Right ventricle myocardium inferior (tissue), 1 donor: ENCODE measurements at places on chromosomes 7 and 10. TPM values are rescaled to one million over a fixed set of nuclear protein-coding genes. Genes with fewer than 3 reads are reported as not detected.

FRMD4A gene
- total RNA-seq = 42.3 TPM

VENTX gene
- total RNA-seq = 0.54 TPM

KIAA1549 gene
- 1.8 TPM for total RNA-seq

DNA sequence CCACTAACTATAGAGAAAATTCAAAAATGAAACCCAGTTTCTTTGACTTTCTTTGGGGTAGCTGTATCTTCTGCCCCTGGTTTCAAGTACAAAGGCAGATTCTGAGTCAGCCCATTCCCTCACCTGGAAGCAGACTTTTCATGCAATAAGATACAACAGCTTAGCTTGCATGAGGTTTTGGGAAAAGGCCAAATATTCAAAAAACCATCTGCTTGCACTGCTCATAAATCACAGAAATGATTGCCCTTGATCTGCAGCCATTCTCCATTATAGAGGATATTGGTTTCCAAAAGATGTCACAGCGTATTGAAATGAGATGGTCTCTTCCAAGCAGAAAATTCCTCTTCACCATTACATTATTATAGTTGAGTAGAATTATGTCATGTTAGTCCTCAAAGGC lies 354.0 kb downstream of the PHF14 start:
- no peak for DNase-seq

DNA sequence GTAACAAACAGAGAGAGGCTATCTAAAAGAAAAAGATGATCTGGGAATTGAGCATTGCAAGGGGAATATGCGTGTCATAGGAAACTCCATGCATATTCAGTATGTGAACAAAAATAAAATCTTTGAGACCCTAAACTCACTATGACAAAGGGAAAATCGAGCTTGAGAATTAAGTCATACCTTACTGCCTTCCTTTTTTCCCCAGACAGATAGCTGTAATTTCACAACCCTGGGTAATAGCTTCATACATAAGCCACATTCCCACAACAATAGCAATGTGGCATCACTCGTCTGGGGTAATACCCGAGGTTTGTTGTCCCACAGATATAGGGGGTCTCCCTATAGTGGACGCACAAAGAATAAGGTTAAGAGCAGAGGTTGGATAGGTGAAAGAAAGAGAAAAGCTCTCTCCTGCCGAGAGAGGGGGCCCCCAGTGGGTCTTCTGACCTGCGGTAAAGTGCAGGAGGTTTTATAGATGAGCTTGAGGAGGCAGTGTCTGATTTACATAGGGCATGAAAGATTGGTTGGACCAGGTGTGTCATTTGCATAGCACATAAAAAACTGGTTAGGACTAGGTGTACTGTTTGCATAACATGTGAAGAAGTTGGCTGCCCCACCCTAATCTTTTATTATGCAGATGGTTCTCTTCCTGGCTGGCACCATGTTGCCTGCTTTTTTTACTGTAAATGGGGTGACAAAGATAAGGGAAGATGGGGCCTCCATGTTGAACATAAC lies 11.6 kb downstream of the CYP3A43 start:
- no peak for DNase-seq

GRCh38 chr7:151212626-151213025 lies 2.3 kb upstream of the H2BK1 start:
- DNase-seq = no peak

DNA sequence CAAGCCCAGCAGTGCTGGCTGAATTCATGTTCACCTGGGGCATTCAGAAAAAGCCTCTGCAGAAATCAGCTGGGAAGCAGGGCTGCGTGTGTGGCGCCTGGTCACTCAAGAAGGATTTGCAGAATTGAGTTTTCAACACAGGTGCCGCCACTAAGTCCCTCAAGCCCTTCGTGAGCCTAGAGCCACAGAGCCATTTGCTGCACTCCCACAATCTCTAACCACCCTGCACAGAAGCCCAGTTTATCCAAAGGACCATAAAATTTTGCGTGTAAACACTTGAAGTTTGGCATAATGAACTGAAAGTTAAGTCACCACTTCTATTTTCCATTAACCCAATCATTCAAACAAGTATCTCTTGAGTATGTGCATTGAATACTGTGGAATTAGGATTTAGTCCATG lies 136.2 kb downstream of the DIP2C start:
- no peak for DNase-seq

DNA sequence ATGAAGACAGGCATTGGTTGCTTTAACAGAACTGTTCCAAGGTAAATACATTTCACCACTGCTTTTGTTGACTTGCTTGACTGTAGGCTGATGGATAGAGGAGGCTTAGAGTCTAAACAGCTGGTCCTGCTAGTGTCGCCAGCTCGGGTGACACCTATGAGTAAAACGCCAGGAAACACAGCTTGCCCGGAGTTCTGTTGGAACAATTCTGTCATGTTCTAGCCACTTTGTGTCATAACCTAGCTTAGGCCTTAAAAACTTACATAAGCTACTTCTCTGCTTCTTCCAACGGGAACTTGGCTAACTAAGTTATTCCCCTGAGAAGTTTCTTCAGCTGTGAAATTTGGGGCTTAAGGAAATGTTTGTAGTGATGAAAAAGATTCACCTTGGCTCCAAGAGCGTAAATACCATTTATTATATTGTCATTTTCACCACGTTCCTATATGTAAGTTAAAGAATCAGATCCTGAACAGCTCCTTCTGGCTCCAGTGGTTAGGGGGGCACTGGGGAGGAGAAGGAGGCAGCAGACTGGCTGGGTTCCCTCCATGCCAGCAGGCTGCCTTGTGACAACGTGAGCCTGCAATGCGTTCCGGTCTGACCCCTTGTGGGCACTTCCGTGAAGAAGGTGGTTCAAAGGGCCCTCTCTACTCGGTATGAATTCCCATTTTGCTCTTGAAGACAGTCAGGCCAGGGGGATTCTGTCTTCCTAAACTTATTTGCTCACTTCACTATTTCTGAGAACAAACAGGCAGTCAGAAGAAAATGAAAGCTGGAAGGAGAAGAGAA lies 253.2 kb downstream of the BMPER start:
- no peak for DNase-seq

DNA sequence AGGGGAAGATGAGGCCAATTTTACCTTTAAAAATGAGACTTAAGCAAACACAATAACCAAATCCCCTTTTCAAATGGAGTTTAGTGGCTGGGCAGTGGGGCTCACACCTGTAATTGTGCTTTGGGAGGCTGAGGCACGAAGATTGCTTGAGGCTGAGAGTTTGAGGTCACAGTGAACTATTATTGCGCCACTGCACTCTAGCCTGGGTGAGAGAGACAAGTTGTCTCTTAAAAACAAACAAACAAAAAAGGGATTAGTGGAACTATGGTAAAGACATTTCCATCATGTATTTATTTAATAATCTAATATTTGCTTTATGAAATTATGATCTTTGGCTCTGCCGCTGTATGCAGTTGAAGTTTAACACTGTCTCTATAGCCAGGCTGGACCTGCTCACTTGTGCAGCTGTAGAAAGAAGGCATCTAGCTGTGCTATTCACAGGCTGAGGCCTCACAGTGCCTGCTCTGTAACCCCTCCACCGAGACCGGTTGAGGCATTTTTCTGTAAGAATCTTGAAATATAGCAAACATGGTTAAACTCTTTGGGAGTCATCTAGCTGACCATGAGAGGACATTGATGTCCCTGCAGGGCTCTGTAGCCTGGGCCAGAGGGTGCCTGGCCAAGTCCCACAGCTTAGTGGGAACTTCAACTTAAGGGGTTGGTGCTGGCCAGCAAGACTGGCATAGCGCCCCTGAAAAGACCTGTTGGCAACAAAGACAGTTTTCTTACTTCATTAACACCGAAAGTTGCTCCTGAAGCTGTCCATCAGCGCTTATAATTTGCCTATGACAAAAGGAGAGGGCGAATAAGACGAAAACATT lies 131.8 kb downstream of the BMPER start:
- no peak for DNase-seq
